ENCODE measurements at places on chromosomes 5 and 9.

DNA sequence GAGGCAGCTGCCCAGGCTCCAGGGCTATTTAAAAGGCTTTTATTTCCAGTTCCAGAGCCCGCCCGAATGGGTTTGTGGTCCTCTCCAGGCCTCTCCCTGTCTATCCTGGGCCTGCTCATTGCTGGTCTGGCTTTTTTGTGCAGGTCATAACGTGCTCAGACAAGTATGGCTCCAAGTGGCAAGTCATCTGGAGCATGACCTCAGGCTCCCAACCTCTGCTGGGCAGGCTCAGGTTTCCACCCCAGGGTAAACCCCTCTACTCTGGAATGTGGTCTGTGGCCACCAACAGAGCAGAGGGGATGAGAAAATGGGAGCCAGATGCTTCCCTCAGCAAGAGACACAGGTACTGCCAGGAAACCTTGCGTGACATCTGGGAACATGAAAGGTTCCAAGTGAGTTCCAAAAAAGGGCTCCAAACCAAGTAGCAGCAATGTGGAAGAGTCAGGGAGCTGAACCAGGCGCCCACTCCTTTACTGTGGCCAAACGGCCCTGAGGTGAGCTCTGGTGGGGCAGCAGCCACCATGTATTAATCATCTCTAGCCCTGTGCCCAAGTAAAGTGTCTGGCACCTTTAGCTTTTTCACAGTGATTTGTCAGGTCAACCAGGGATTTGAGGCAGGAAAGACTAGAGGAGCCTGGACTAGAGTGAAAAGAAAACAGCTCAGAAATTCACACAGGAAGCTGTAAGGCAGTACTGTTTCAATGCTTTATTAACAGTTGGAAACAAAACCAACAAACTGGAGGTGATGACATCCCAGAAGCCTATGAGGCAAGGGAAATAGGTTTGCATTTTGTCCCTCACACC lies 25.7 kb downstream of the PCDHGC5 start:
- DNase-seq: no peak

DNA sequence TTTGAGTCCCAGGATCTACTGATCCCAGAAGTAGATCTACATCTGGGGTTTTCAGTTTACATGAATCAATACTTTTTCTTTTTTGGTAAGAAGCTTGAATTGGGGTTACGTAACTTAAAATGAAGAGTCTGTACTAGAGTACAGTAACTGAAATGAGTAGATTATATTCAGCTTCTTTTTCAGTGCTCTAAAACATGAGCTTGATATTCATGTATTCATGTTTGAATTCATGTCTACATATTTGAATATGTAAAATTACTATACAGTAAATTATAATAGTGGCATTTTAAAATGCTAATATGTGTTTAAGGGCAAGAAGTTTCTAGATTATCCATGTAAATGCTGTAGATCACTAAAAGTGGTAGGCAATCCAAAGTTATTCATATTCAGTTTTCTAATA lies 14.8 kb downstream of the POU5F2 start:
- no peak for DNase-seq

- DNase-seq: no peak
These were observed 41.8 kb upstream of the GABBR2 start for GRCh38 chr9:98750364-98751060.

DNA sequence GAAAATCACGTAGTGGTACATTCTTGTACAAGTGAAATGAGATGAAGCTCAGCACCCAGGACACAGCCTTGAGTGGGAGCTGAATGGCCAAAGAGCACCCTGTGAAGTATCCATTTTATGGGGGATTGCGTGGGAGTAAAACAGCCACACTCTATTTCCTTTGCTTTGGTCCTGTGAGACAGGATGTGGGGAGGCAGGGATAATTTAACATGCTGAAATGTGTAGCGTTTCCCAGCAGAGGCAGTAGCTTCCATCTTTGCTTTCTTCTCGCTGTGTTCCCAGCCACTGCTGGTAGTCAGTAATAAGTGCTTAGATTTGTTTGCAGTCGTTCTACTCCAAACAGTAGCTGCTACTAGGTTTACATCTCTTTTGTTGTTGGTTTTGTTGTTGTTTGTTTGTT lies 4.4 kb downstream of the IL31RA start:
- no peak for DNase-seq

- no peak for DNase-seq
These were observed 158.5 kb downstream of the C9orf50 start for GRCh38 chr9:129462360-129462759.

DNA sequence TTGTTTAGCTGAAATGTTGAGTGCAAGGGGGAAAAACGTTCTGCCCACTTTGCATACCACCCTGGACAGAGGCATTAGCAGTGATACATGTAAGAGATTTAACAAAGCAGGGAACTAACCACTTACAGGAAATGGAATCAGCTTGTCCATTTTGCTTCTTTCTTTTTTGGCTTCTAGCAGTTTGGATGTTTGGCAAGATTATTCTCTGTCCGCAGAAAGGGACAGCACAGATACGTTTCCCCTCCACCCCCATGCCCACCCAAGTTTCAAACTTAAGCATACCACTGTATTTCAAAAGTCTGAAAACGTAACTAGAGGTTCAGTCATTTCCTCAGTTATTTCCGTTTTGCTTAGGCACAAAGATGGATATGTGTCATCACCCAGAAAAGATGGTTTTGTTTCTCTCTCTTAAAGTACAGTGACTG lies 118.4 kb downstream of the GDNF start:
- no peak for DNase-seq

DNA sequence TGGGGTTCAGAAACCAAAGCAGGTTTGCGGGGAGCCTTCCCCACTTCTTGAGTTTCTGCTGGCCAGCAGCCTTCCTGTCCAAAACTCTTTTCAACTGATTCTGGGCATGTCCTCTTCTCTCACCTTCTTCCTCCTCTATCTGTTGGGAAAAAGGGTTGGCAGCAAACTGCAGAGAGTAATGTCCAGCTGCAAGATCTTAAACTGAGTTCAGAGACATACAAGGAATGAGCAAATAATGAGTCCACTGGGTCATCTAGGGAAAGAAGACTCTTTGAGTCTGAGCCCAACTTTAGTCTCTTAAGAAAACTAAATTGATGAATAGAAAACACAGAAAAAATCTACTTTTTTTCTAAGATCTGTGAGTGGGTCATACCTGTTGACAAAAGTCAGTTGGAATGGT lies 16.5 kb downstream of the ANKDD1B start:
- no peak for DNase-seq

GRCh38 chr5:162202285-162202880 lies 134.8 kb downstream of the GABRG2 start:
- no peak for DNase-seq

GRCh38 chr9:72952914-72953313 lies at the start of gene ALDH1A1:
Gene ALDH1A1, minus strand, starts transcription at chr9:72953053. Its CDS starts 53 bp downstream, at chr9:72953000.
- no peak for DNase-seq

GRCh38 chr5:1016036-1016435 lies 7.4 kb downstream of the NKD2 start:
- no peak for DNase-seq

- DNase-seq: no peak
These were observed 3.7 kb upstream of the EGR1 start for GRCh38 chr5:138461343-138462125.

GRCh38 chr9:14806941-14807520 lies 84.5 kb upstream of the CER1 start:
- no peak for DNase-seq

GRCh38 chr5:62720031-62720441 lies 141.4 kb downstream of the LRRC70 start:
- peak; percentile 35 for DNase-seq

GRCh38 chr5:111507276-111507675 lies 5.1 kb downstream of the STARD4 start:
- DNase-seq: no peak

GRCh38 chr9:89884356-89885083 lies 279.7 kb downstream of the GADD45G start:
- no peak for DNase-seq

- no peak for DNase-seq
These were observed 9.8 kb downstream of the DOCK2 start for GRCh38 chr5:169646856-169647255.

DNA sequence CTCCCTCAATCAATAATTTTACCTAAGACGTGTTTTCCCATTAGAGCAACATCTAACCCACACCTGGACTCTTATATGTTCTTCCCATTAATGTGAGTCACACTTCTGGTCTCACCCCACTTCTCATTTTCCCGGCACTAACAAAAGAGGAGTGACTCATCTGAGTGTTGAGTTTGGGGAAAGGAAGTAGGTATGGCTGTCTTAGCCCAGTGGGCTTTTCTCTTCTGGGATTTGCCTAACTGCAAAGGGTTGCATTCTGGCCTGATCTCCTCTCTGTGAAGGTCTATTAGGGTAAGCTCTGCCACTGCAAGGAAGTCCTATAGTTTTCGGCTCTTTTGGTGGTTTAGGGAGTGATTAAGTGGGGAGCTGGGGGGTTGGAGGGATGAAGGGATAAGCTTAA lies 195.6 kb downstream of the KIAA0825 start:
- no peak for DNase-seq

DNA sequence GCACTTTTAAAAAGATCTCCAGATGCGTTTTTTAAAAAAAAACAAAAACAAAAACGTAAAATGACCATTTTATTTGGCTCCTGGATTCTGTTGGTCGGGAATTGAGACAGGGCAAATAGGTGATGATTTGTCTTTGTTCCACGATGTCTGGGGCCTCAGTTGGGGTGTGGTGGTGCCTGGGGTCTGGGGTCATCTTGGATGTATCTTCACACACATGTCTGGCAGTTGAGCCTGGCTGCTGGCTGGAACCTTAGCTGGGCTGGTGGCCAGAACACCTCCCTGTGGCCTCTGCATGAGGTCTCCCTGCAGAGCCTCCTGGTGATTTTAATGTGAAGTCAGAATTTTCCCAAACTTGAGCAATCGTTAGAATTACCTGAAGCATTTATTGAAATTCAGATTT lies 42.5 kb upstream of the BASP1 start:
- DNase-seq: no peak

DNA sequence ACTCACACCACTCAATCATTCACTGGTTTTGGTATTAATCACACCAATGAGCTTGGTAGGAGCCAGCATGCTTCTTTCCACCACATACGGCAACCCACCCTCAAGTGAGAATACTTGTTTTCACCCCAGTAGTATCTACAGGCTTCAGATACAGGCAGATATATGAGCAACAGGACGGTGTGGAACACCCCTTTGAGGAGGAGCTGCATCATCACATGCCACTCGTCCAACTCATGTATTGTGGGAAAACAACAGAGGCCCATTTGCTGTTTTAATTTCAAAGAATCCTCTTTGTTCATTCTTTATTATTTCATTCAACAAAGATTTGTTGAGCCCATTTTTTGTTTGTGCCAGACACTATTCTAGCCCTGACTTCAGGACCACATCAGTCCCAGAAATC lies 46.0 kb downstream of the RORB start:
- no peak for DNase-seq

GRCh38 chr9:98019098-98019497 lies 36.0 kb downstream of the ANP32B start:
- no peak for DNase-seq

GRCh38 chr9:128389395-128390149 lies 18.4 kb downstream of the URM1 start:
- DNase-seq: no peak

All from endothelial cell (in vitro differentiated cells).